Osteoblast (primary cell): ENCODE measurements at places on chromosomes 4 and X. TPM values are rescaled to one million over a fixed set of nuclear protein-coding genes. Genes with fewer than 3 reads are reported as not detected.
A peak's percentile ranks its signal among the peaks of the same experiment; 100 is the strongest.

DNA sequence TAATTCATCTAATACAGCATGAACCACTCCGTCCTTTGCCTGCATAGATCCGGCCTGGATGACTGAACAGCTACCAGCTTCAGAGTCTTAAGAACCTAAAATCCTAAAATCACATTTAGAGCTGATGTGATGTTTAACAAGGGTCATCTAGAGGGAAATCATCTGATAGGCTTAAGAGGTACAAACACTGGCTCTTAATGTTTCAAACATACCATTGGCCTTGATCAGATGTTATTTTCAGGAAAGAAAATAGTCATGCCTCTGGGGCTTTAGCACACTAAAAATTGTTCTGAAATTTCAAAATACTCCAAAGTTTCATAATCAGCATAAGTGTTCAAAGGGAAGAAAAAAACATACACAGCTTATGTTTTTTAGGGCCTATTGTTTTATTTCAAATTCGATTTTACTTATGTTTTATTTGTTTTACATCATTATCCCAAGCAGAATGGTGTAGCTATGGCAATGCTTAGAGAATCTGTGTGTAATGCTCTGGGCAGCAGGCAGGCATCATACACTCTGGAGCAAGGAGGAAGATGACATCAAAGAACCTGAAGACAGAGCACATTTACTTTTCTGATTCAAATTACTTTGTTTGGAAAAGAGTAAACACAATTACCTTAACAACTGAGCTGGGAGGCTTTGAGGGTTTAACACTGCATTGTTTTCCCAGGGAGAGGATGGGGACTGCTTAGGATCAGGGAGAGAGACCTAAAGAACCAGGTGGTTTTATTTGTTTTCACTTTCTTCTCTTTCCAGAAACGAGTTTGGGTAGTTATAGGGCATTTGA is 25.3 kb upstream of the LEF1 start:
- DNase-seq, result peak; percentile 83

GRCh38 chr4:153161226-153161963 is 42.8 kb upstream of the TRIM2 start:
- DNase-seq, result no peak

Gene GYG2
- total RNA-seq, result 5.6 and 6.2 TPM in 2 replicates

DNA sequence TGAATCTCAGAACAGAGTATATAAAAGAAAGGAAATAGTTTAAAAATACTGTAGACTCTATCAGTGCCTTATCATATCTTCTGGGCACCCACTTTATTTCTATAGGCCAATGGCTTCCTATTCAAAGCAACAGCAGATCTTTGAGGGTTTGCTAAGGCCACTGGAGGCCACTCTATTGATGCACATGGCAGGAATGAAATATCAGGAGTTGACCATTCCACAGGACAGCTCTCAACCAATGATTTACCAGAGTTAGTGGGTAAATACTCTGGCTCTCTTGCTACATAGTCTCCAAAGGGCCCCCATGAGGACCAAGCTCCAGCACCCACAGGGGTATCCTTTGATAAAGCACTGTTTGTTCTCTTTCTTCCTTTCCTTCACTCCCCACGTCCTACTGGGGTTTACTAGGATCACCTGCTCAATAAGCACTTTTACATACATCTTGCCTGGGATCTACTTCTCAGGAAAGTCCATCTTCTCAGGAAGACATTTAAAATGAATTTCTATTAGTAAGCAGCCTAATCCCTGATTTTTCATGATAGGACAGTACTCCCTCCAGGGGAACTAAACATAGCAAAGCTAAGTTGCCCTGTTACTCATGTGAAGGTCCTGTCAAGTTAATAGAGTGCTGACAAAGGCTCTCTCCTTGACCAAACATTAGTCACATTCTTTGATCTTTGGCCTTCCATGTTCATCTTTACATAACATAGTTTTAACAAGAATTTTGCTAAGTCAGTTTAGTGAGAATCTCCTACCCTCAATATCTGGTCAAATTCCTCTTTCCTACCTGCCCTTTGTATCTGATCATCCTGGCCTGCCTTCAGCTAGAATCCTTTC is 459.7 kb downstream of the GRXCR1 start:
- no peak for DNase-seq

Gene RAI2
- under 0.01 and 0.36 TPM in 2 replicates for total RNA-seq
